Fibroblast of skin of right quadriceps (primary cell): ENCODE measurements at places on chromosomes 4 and X.
A peak's percentile ranks its signal among the peaks of the same experiment; 100 is the strongest.

GRCh38 chr4:147547314-147548056, 66.6 kb downstream of the EDNRA start:
- DNase-seq, result peak; percentile 75

- no peak for DNase-seq
Observed at GRCh38 chr4:3864742-3865721, 98.8 kb downstream of the ADRA2C start.

DNA sequence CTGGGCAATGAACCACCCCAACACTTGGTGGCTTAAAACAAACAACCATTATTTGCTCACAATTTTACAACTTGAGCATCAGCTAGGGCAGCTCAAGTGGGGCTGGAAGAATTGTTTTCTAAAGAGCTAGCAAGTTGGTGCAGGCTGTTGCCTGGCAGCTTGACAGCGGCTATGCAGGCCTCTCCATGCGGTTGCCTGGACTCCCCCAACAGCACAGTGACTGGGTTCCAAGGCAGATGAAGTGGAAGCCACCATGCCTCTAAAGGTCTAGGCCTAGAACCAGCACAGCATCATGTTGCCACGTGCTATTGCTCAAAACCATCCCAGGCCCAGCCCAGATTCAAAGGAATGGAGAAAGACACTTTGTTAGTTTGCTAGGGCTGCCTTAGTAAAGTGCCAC, 114.8 kb downstream of the BCOR start:
- DNase-seq, result no peak

- peak; percentile 51 for DNase-seq
Observed at GRCh38 chr4:144509088-144510015, 136.6 kb upstream of the HHIP start.

GRCh38 chrX:17939724-17940123, 78.6 kb upstream of the RAI2 start:
- DNase-seq, result no peak

- no peak for DNase-seq
Observed at GRCh38 chrX:37759351-37759750, 20.5 kb upstream of the CYBB start.

GRCh38 chr4:1200425-1201035, 28.1 kb upstream of the SPON2 start:
- peak; percentile 87 for DNase-seq

- DNase-seq, result no peak
Observed at GRCh38 chr4:60962286-60962685, 237.8 kb upstream of the ADGRL3 start.

GRCh38 chr4:25972984-25973745, 59.1 kb downstream of the SMIM20 start:
- DNase-seq, result no peak

DNA sequence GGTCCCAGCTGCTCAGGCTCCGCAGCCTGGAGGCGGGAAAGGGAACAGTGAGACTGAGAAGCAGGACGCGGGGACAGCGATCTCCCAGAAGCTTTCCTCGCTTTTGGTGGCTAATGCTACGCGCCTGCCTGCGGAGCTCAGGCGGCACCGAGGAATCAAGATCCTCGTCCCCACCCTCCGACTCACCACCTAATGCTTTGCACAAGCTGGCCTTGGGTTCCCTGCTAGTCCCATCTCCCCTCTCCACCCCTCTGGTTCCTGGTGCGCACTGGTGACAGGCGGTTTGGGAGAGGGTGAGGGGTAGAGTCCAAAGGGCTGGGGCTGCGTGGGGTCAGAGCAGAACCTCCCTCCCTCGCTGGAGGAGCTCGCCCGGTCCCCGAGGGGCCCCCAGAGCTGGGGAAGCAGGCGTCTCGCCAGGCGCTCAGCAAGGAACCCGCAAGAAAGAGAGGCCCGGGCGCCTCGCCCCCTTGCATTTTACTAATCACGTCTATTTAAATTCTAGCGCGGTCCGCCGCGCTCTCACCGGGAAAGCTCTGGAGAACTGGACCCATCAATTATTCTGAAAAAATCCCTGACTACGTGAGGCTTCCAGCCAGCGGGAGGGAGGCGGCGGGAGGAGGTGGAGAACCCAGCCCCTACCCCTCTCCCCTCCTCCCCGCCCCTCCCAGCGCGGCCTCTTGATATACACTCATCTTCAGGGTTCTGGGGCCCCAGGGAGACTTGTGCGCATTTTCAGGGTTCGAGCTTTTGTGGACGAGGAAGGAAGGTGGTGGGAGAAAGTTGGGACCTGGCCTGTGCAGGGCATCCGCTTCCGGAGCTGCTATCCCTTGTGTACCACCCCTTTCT, 9.1 kb downstream of the POU4F2 start:
- DNase-seq, result no peak

DNA sequence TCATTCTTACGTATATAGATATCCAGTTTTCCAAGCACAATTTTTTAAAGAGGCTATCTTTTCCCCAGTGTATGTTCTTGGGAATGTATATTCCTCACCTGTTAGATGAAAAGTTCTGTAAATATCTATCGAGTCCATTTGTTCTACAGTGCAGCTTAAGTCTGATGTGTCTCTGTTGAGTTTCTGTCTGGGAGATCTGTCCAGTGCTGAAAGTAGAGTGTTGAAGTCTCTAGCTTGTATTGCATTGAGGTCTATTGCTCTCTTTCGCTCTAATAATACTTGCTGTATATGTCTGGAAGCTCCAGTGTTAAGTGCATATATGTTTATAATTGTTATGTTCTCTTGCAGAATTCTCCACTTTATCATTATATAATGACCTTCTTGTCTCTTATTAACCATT, 373.1 kb downstream of the PPARGC1A start:
- DNase-seq, result no peak

- DNase-seq, result no peak
Observed at GRCh38 chrX:13688384-13688957, 457 bp upstream of the RAB9A start.

- DNase-seq, result no peak
Observed at GRCh38 chr4:25663781-25664180, 8.1 kb downstream of the SLC34A2 start.

- DNase-seq, result no peak
Observed at GRCh38 chr4:148344352-148344751, 97.9 kb downstream of the NR3C2 start.

- no peak for DNase-seq
Observed at GRCh38 chr4:81904121-81904520, 432.4 kb upstream of the RASGEF1B start.

DNA sequence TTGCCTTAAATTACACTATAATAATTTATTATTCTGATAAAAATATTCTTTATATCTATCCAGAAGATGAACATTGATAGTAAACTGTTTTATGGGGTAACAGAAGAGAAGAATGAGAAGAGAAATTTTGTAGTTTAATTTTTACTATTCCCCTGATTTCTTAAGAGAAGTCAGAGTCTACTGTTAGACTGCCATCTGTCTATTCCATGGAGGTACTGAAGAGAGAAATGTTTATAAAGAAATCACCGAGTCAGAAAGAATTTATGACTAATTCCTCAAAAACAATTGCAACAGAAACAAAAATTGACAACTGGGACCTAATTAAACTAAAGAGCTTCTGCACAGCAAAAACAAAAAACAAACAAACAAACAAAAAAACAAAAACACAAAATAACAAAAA, 149.9 kb downstream of the FGF16 start:
- DNase-seq, result peak; percentile 30

DNA sequence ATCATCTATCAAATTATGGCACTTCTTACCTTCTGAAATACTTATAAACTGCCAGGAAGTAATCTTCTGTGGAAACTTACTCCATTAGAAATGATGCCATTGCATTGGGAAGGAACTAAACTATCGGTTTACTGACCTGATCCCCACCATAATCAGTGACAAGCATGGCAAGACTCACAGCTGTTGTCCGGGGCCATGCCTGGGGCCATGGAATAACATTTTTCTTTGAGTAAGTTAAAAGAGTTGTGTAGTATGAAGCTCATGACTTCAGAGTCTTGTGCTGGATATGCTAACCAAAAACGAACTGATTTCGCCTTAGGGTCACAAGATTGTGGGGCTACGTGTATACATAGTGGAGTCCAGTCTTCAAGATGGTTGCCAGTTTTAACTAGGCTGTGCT, 15.4 kb downstream of the MTHFD2L start:
- DNase-seq, result no peak

DNA sequence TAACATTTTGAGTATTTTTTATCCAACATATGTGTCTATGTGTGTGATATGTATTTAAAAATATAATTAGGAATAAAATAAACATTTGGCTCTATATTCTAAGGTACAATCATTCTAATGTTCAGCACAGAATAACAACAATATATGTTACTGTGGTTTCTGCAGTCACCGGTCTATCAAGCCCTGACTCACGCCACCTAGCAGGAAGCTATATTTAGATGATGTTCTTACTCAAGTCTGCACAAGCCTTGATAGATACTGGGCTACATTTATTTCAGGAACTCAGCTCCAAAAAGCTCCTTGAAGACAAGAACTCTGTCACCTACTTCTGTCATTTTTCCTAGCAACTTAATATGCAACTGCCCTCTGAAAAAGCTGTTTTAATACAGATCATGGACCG, 152.0 kb upstream of the FTHL17 start:
- peak; percentile 64 for DNase-seq

- no peak for DNase-seq
Observed at GRCh38 chrX:150363561-150364346, 637 bp downstream of the MAMLD1 start.

DNA sequence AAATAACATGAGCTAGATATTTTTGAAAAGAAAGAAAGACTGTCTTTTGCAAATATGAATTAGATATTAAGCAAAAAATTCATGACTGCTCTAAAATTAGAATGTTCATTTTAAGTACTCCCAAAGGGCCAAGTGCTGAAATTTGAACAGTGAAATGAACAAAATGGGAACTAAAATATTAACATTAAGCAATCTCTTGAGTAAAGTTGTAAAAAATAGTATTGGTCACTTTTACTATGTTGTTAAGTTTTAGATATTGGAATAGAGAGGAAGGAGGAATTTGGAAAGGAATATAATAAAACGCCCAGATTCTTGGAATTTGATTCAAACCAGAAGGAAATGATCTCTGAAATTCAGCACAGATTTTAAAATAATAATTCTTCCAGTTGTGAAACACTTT, 125.9 kb upstream of the ANK2 start:
- DNase-seq, result peak; percentile 16
